ENCODE measurements at places on chromosomes 5 and 9. TPM values are rescaled to one million over a fixed set of nuclear protein-coding genes. Genes with fewer than 3 reads are reported as not detected.

IRGM gene
- 7.6 TPM for total RNA-seq

GRCh38 chr5:136620016-136620419, 254.7 kb upstream of the TRPC7 start:
- no peaks in the 10 kb centered on the region for H3K27me3 ChIP-seq
- no peak for DNase-seq
- no peaks in the 10 kb centered on the region for H3K36me3 ChIP-seq
- no peaks in the 10 kb centered on the region for H3K4me1 ChIP-seq
- no peak overlapping the region for H3K4me3 ChIP-seq

GRCh38 chr5:45765561-45765960, 69.4 kb upstream of the HCN1 start:
- no peaks in the 10 kb centered on the region for H3K27me3 ChIP-seq
- no peaks in the 10 kb centered on the region for H3K4me1 ChIP-seq
- no peak overlapping the region for H3K27ac ChIP-seq
- no peaks in the 10 kb centered on the region for H3K36me3 ChIP-seq

GRCh38 chr5:149365418-149365817, 7.6 kb downstream of the PCYOX1L start:
- no peaks in the 10 kb centered on the region for H3K36me3 ChIP-seq
- H3K27me3 ChIP-seq = no peaks in the 10 kb centered on the region
- H3K4me3 ChIP-seq = no peak overlapping the region
- H3K4me1 ChIP-seq = peaks cover 7% of the 10 kb centered on the region
- DNase-seq = no peak

GRCh38 chr5:134206627-134207160, 19.2 kb downstream of the PPP2CA start:
- H3K36me3 ChIP-seq = peaks cover 7% of the 10 kb centered on the region
- no peak overlapping the region for H3K4me3 ChIP-seq
- no peak overlapping the region for H3K27ac ChIP-seq
- DNase-seq = no peak
- no peaks in the 10 kb centered on the region for H3K27me3 ChIP-seq

DNA sequence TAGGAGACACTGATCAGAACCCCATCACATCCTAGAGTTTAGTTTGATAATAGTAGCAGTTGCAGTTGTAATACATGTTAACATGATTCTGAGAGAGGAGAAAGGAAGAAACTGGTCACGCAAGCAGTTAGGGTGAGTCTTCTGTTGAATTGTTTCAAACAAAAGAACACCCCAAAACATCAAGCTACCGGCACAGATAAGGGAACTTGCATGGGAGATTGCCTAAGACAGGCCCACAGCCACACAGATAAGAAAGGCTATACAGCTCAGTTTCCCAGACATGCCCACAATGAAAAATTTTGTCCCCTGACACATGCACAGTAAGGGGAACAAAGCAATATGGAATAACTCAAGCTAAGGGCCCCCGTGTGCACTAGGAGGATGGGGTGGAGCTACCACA, 15.9 kb downstream of the HSPB3 start:
- peaks cover 9% of the 10 kb centered on the region for H3K4me1 ChIP-seq
- DNase-seq = no peak
- no peak overlapping the region for H3K4me3 ChIP-seq
- no peaks in the 10 kb centered on the region for H3K27me3 ChIP-seq
- peaks cover 3% of the 10 kb centered on the region for H3K36me3 ChIP-seq

DNA sequence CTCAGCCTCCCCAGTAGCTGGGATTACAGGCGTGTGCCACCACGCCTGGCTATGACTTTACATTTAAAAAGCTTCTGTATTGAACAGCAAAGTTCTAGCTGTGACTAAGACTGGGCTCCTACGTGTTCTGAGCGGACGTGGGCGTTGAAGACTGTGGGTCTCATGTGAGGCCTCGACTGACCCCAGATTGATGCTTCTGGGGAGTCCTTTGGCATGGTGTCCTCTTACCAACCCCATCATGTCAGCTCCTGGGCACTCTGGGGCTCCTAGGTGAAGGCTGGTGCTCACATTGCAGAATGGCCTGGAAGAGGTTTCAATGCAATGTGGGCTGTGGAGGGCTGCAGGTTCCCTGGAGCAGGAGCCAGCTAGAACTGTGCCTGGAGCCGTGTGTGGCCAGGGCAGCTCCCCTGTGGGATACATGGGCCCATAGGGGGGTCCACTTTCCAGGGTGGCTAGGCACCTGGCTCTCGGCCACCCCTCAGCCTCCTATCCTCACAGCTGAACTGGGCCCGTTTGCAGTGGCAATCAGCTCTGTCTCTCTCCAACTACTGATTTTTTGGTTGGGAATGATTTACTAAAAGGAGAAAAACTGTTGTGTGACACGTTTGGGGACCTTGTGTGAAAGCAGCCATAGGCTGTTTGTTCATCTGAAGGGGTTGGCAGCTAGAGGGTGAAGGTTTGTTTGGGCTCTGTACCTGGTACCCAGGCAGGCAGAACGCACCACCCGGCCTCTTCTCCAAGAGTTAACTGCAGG, 29.7 kb downstream of the SLC25A25 start:
- H3K36me3 ChIP-seq = peaks cover 2% of the 10 kb centered on the region
- no peaks in the 10 kb centered on the region for H3K27me3 ChIP-seq
- H3K4me3 ChIP-seq = peak overlapping the region; percentile 69

DNA sequence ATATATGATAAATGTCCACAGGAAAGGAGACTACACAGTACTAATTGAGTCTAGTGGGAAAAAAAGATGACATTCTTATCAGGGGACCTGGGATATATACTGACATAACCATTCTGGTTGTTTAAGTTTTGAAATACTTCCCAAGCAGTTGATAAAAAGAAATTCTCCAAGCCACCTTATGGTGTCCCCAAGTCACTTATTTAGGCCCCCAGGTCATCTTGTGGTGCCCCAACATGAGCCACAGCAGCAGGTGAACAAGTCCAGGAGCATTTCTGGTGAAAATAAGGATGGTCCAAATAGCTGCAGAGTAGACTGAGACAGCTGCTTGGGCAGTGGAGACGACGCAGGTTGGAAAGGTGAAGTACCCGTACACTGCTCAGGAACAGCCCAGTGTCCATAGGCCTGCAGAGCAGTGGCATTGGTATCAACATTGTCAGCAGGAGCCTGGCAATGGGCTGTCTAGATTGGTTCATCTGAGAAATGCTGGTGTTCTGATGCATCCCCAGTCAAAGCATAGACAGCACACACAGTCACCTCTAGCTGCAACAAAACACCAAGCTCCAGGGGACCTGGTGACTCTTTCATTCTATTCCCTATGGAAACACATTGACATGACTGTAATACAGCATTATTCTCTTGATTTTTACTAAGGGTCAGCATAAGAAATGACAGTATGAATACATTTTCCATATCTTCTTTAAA, 430.6 kb downstream of the NR2F1-AS1 start:
- no peaks in the 10 kb centered on the region for H3K4me1 ChIP-seq
- no peaks in the 10 kb centered on the region for H3K36me3 ChIP-seq
- no peak overlapping the region for H3K27ac ChIP-seq
- no peak for DNase-seq
- no peaks in the 10 kb centered on the region for H3K27me3 ChIP-seq

GRCh38 chr9:68476847-68477246, 63.8 kb downstream of the TMEM252 start:
- H3K4me3 ChIP-seq = no peak overlapping the region
- no peak overlapping the region for H3K27ac ChIP-seq
- H3K4me1 ChIP-seq = no peaks in the 10 kb centered on the region
- no peak for DNase-seq

DNA sequence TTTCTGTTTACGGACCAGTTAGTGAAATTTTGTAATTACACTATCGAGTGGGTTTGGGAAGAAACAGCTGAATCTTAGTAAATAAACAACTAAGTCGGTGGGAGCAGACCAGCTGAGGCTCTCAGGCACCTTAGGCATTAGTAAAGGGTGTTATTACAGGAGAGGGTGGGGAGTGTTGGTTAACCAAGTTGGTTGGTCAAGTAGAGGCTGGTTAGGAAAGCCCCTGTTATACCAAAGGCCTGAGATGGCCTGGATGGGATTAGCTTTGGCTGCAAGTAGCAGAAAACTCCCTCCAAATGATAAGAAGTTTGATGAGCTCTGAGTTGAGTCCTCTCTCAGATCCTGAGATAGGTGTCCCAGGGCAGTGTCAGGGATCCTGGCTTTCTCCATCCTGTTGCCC, 81.3 kb downstream of the PPARGC1B start:
- no peaks in the 10 kb centered on the region for H3K36me3 ChIP-seq
- H3K4me1 ChIP-seq = peaks cover 7% of the 10 kb centered on the region
- no peak for DNase-seq
- H3K4me3 ChIP-seq = no peak overlapping the region

- DNase-seq = no peak
- peaks cover 9% of the 10 kb centered on the region for H3K27me3 ChIP-seq
- H3K36me3 ChIP-seq = no peaks in the 10 kb centered on the region
- no peak overlapping the region for H3K4me3 ChIP-seq
These were observed 72.7 kb downstream of the ZFAND5 start for GRCh38 chr9:72292256-72292682.

GRCh38 chr9:77449240-77450084, 198.7 kb downstream of the GNA14 start:
- peaks cover 2% of the 10 kb centered on the region for H3K36me3 ChIP-seq
- H3K27ac ChIP-seq = no peak overlapping the region
- no peaks in the 10 kb centered on the region for H3K27me3 ChIP-seq
- H3K4me1 ChIP-seq = peaks cover 11% of the 10 kb centered on the region
- DNase-seq = no peak

GRCh38 chr5:83740741-83741140, 20.1 kb upstream of the HAPLN1 start:
- H3K27ac ChIP-seq = no peak overlapping the region
- H3K27me3 ChIP-seq = no peaks in the 10 kb centered on the region
- DNase-seq = no peak
- no peak overlapping the region for H3K4me3 ChIP-seq
- no peaks in the 10 kb centered on the region for H3K36me3 ChIP-seq

- no peak overlapping the region for H3K27ac ChIP-seq
- no peaks in the 10 kb centered on the region for H3K36me3 ChIP-seq
- DNase-seq = no peak
- H3K4me3 ChIP-seq = no peak overlapping the region
These were observed 107.4 kb downstream of the LHFPL2 start for GRCh38 chr5:78541086-78541654.
